ENCODE measurements at places on chromosomes 3 and 15.

- DNase-seq: no peak
Observed at GRCh38 chr3:180189310-180189648, 152.5 kb upstream of the PEX5L start.

DNA sequence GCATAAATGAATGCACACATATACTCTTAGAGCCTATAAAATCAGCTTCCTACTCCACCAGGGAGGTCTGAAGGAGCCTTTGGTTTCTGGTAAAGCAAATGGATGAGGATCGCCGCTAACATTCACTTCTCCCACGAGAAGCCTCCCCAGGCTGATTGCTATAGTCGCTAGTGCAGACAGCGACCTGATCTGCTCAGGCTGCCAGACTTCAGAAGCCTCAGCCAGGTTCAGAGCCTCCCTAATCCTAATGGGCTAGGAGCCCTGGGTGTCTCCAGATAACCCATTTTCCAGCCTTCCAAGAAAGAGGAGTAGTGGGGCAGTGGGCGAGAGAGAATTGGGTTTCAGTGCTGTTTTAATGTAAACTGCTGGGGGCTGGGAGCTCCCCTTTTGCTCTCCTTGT is 35.4 kb downstream of the TPM1 start:
- no peak for DNase-seq

DNA sequence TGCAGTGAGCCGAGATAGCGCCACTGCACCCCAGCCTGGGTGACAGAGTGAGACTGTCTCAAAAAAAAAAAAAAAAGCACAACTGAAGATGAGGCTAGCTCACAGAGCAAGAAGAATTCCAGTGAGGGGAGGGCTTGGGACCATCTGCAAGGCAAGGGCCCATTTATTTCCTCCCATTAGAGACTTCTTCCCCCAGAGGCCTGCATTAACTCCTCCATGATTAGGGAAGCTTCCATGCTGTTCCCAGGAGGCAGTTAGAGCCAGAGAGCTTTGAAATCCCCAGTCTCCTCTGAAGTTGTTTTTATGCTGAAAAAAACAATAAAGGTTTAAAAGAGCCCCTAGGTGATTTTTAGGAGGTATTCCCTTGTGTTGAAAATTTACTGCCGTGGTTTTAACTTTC is 54.3 kb upstream of the ADCY5 start:
- no peak for DNase-seq

DNA sequence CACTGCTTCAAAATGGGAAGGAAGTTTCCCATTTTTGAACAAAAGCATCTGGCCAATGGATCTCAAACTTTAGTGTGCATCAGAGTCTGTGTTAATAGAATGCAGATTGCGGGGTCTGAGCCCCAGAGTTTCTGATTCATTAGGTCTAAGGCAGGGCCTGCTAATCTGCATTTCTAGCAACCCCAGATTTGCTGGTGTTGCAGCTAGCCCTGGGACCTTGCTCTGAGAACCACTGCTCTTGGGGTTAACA is 30.7 kb upstream of the USP3 start:
- DNase-seq: no peak

DNA sequence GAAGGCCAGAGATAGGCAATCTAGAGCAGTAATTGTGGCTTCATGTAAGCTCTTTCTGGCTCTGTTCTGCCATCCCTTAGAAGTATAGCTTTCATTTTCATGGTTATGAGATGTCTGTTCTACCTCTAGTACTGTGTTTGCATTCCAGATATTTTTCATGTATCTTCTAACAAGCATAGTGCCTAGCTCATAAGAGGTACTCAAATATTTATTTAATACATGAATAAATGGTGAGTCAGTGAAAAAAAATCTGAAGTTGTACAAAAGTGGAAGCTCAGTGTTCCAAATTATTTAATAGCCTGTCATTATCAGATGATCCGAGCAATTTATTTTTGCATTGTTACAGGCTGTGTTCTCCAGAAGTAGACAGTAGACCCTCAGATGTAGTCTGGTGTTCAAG is 64.3 kb downstream of the OXSM start:
- DNase-seq: no peak

- no peak for DNase-seq
Observed at GRCh38 chr3:190019006-190019405, 101.7 kb downstream of the P3H2 start.

DNA sequence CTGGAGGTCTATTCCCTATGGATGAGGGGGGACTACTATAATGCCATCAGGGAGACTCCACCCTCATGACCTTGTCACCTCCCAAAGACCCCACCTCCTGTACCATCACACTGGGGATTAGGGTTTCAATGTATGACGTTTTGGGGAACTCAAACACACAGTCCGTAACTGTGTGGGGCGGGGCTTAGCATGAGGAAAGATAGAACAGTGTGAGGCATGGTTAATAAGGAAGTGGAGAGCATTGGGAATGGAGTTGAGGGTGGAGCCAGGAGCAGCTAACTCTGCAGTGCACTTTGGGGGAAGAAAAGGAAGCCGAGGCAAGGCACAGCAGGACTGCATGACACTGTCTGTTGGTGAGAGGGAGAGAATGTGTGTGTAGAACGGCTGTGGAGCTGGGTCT is 90.9 kb upstream of the AGBL1 start:
- DNase-seq: no peak

GRCh38 chr3:73743551-73743950 is 118.8 kb upstream of the PDZRN3 start:
- no peak for DNase-seq

GRCh38 chr15:43105077-43105736 is 631 bp downstream of the UBR1 start:
- peak; percentile 43 for DNase-seq

All from substantia nigra (tissue), 51 donors.